ENCODE measurements at places on chromosomes 5 and 9.

GRCh38 chr9:114962809-114963208 is 32.4 kb upstream of the TNFSF8 start:
- DNase-seq: no peak

GRCh38 chr9:107215381-107215780 is 67.7 kb upstream of the RAD23B start:
- no peak for DNase-seq

DNA sequence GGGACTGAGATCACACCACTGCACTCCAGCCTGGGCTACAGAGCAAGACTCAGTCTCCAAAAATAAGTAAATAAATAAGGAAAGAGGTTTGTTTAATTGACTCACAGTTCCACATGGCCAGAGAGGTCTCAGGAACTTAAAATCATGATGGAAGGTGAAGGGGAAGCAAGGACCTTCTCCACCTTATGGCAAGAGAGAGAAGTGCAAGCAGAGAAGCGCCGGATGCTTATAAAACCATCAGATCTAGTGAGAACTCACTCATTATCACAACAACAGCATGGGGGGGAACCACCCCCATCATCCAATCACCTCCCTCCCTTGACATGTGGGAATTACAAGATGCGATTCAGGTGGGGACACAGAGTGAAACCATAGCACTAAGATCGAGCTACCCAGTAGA is 22.8 kb upstream of the RGMB start:
- no peak for DNase-seq

DNA sequence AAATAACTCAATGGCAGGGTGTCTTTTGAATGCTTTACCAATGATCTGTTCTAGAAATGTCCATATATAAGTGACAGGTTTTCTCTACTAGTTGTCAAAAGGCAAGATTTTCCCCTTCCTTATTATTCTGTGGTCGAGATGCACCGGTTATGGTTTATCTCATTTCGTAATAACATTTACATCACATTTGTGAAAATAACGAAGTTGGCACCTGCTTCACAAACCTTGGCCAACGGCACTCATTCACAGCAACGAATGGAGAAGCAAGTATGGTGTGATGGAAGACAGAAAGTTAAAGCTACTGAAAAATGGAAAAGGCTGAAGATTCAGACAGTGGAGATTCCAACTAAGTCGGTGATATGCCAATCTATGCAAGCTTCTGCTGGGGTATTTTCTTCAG is 235.8 kb downstream of the KCTD16 start:
- DNase-seq: no peak

DNA sequence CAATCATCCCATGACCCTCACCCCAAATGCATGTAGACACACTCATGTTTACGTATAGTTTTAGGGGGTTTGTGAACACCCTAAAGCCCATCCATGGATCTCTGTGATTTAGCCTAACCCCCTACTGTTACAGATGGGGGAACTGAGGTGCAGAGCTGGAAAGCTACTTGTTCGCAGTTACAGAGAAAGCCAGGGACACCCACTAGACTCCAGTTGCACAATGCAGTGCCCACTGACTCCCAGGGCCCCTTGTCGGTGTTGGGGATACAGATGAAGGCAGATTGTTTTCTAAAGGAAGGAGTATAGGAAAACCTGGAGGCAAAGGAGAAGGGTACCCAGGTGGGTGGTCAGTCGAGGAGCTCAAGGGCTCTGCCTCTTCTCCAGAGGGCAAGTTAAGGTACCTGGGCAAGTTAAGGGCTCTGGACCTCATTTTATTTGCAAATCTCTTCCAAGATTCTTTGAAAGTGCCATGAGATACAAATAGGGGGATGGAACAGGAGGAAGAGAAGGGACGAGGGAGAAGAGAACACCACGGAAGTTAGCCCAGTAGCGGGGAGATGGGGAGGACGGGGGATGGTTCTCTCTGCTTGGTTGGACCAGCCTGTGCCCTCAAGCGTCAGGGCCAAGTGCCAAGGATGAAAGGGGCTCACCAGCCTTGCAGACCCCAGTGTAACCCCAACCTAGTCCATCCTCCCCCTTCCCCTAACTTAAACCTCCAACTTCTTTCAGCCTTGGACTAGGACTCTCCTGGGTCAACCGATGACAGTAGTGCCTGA is 958 bp downstream of the MYOZ3 start:
- DNase-seq: no peak

DNA sequence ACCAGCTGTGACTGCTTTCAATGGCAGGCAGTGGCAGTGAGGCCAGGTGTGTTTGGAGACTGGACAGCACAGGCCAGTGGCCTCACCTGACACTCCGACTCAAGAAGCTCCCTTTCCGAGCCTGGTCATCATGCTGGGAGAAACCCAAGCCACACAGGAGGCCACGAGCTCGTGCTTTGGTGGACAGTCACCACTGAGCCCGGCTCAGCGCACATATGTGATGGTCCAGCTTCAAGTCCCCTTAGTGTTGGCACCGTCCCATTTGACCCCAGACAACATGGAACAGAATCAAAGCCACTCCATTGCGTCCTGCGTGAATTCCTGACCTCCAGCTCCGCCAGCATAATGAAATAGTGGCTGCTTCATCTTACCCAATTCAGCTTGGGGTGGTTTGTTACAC is 64.0 kb upstream of the PPP1R26 start:
- DNase-seq: no peak

DNA sequence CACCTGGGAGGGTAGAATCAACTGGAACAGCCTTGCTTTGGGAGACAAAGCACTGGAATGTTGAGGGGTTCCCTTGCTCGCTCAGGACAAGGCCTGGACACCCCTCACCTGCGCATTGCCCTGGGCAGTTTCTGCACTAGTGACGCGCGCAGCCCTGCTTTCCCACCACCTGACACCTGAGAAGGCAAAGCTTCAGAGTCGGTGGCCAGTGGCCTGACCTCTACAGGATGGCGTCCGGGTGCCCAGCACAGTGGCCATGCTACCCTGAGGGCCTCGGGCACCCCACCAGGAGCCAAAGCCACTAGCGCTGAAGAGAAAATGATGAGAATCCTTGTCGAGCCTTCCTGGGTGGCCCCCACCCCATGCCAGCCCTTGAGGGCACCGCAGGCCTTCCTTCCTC is 161.3 kb downstream of the OLFM1 start:
- no peak for DNase-seq

DNA sequence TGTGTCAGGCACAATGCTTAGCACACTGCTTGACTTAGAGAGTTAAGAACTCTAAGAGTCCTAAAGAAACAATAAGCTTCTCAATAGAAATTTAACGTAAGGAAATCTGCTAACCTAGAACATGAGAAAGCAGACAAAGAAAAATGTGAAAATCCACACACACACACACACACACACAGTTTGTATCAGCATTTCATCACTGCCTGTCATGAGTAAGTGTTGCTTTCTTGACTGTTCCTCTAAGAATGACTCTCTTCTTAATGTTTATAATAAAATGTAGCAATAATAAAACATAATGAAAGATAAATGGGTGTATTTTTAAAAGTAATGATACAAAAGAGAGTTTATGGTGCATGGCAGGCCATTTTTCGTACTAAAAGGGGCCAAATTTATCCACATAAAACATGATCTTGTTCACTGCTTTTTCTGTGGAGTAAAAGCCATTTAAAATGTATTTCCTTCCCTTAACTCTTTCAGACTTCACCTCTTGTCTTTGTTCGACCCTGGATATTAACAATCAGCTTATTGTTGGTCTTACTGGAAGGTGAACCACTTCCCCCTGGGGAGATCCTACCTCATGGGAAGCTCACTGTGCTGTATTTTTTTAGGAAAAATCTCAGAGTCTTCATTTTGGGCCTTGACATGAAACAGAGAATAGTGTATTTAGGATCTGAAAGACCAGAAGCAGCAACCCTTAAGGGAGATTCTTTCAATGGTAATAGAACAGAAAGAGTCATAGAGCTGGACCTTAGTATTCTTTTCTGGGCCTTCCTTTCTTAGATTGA is 107.3 kb upstream of the ANKRD55 start:
- DNase-seq: no peak

- DNase-seq: no peak
These were observed 9.6 kb upstream of the SLC30A5 start for GRCh38 chr5:69084195-69084594.

DNA sequence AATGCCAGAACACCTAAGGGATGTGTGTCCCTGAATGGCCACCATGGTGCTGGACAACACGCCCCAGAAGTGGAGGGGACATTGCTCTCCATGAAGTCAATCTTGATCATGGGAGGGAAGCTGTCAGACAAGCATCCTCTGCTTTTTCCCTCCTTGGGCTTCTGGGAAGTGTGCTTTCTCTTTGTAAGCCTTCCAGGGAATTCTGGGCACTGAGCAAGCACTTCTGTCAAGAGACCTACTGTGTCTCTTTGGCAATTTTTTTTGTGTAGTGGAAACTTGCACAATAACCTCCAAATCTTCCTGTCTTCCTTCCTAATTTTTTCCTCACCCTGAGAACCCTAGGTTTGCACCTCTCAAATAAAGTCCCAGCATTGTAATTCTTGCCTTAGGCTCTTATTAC is 132.0 kb downstream of the SEC61B start:
- DNase-seq: no peak

DNA sequence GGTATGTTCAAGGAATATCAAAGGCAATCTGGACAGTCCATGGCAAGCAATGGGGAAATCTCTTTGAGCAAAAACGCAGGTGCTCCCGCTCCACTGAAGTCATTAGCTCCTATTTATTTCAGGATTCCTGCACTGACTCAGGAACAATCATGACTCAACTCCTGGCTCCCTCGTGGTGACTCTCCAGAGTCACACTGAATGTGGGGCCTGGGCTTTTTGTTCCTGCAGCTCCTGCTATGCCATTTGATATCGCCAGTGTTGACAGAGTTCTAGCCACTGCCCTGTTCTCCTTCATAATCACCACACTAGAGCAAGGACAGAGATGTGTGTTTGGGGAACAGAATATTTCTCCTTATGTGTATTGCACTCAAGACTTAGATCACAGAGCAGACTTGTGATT is 187.2 kb upstream of the ZNF462 start:
- no peak for DNase-seq

DNA sequence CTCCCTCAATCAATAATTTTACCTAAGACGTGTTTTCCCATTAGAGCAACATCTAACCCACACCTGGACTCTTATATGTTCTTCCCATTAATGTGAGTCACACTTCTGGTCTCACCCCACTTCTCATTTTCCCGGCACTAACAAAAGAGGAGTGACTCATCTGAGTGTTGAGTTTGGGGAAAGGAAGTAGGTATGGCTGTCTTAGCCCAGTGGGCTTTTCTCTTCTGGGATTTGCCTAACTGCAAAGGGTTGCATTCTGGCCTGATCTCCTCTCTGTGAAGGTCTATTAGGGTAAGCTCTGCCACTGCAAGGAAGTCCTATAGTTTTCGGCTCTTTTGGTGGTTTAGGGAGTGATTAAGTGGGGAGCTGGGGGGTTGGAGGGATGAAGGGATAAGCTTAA is 195.6 kb downstream of the KIAA0825 start:
- no peak for DNase-seq

- DNase-seq: no peak
These were observed 257.2 kb downstream of the KIF4B start for GRCh38 chr5:155270725-155271124.

GRCh38 chr5:81856948-81857928 is 106.3 kb upstream of the SSBP2 start:
- no peak for DNase-seq

DNA sequence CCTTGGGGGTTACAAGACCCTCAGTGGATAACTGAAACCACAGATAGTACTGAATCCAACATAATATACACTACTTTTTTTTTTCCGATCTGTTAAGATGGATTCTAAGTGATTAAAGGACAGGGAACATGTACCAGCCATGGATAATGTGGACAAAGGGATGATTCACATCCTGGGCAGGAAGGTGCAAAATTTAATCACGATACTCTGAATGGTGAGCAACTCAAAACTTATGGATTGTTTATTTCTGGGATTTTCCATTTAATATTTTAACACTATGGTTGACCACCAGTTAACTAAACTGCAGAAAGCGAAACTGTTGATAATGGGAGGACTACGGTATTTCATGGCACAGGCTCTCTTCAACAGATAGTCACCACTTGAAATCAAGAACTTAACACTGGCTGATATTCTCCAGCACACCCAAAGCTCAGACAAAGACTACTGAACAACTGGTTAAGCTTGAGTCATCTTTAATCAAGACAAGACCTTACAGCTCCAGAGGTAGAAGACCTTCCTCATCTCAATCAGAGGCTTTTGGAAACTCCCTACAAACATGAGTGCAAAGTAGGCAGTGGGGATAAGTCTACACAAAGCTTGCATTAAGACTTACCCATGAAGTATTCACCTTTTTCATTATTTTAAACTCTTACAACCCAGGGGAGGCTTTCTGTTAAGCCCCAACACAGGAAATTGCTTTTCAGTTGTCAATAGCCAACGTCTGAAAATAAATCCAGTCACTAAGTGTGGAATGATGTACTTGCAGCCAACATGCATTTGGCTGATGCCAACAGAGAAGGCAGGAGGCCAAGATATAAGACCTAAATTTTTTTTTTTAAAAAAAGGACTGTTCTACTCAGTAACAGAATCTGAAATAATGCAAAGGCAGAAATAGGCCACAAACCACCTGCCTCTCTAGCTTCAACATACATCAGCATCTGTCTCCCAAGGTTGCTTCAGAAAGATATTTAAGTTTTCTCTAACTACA is 78.7 kb downstream of the ELAVL2 start:
- no peak for DNase-seq
